ENCODE measurements at places on chromosomes 1 and 21.

DNA sequence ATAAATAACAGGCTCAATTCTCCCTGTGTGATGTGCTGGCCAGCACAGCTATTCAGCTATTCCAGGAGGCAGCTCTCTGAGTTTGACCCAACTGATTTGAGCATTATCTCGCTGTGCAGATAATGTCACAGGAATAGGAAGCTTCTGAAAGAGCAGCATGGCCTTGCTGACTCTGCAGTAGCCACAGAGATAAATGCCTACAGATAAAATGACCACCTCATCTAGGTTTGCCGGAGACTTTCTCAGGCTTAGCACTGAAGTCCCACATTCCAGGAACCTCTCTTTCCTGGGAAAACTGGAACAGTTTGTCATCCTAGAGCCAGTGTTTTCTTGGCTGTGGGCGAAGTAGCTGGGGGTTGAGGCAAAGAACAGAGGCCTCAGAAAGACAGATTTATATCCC is 98.9 kb downstream of the MRPL39 start:
- no peak for DNase-seq

- DNase-seq = peak; percentile 70
Observed at GRCh38 chr1:226723657-226724532, 15.2 kb downstream of the ITPKB start.

DNA sequence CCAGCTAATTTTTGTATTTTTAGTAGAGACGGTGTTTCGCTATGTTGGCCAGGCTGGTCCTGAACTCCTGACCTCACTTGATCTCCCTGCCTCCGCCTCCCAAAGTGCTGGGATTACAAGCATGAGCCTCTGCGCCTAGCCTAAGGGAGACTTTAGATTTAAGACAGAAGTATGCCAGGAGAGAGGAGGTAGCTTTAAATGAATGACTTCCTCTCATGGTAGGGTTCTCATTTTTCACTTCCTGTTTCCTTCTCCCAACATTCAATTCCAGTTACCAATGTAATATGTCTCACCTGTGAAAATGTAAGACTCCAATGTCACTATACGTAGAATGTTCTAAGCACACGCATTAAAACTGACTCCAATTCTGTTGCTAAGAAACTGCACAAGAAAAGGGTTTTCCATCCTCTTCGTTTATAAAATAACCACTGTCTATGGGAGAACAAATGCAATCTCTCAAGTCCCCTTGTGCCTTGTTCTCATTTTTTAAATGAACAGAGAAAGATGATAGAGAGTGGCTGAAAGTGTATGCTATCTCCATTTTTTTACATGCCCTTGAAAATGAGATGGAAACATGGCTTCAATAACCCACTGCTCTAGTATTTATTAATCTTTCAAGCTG is 140.0 kb downstream of the SLC45A1 start:
- no peak for DNase-seq

- no peak for DNase-seq
Observed at GRCh38 chr1:153872934-153873333, 49.8 kb downstream of the GATAD2B start.

GRCh38 chr21:15004721-15005370 is 60.0 kb downstream of the NRIP1 start:
- DNase-seq = no peak

GRCh38 chr1:95230256-95230655 is 3.8 kb upstream of the RWDD3 start:
- DNase-seq = no peak

DNA sequence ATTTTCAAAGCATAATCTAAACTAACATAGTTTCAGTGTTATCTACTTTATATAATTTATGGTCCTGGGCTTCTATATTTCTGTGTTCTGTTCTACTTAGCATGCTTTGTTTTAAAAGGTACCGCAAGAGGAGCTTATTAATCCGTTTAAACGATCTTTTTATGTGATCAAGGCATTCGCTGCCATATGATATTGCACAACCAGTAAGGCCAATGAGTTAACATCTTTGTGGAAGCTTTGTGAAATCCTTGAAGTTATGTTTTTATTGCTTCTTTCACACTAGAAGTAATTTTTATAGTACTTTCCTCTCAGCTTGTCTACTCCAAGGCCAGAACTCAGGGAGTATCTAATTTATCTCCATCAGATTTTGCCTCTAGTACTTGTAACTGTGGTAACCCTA is 8.9 kb downstream of the LRRC8C start:
- DNase-seq = no peak

DNA sequence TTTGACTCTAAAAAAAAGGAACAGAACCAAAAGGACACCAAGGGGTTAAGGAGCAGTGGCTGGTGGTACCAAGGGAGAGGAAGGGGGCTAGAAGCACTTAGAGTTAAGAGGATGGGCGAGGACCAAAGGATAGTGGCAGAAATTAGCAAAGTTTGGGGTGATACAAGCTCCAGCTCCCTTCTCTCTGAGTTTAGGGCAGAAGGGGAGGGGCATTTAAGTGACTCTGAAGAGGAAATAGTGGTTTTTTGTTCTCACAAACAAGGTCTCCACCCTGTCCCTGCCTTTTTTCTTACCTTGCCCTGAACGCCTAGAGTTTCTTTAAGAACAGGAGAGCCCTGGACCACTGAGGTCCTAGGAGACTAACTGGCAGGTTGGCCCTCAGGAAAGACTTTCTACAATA is 3.3 kb downstream of the CDC42SE1 start:
- no peak for DNase-seq

DNA sequence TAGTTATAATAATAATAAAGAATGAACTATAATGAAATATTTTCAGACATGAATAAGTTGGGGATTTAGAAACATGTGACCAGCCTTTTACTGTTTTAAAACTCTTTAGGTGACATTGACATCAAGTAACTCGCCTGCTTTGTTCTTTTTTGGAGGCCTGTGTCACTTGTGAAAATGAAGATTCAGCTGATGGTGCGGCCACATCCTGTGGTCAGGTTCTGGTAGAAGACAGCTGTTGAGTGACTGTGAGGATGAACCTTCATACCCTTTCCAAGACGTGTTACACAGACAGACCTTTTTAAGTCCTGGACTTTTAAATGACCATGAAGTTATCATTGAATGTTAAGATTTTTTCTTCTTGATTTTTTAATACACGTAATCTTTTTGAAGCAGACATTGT is 10.3 kb downstream of the UTS2 start:
- no peak for DNase-seq

- DNase-seq = no peak
Observed at GRCh38 chr1:150444232-150444631, 43.0 kb upstream of the TARS2 start.

- DNase-seq = no peak
Observed at GRCh38 chr1:234879147-234880080, 249.2 kb downstream of the TOMM20 start.

DNA sequence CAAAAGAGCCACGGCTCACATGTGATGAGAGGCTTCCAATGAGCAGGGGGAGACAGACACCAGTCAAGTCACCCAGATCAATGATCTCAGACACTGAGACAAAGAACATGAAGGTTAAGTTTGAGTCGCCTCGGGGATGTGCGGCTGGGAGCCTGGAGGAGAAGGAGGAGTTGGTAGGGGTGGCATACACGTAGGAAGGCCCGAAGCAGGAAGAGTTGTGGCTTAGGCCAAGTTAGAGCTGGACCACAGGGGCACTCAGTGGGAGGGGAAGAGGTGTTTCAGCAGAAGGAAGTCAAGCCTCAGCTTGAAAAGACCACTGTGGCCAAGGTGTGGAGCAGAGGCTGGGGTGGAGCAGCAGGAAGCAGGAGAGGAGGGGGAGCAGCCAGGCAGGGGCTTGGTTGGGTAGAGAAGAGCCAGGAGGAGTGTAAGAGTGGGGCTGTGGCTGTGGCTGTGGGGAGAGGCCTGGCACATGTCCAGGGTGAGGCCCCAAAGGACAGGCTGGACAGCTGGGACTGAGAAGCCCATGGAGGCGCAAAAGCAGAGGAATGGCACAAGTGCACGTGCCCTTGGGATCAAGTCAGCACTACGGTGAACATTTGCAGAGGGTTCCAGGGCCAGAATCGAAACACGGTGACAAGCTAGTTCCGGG is 27.6 kb downstream of the CTNNBIP1 start:
- DNase-seq = no peak

DNA sequence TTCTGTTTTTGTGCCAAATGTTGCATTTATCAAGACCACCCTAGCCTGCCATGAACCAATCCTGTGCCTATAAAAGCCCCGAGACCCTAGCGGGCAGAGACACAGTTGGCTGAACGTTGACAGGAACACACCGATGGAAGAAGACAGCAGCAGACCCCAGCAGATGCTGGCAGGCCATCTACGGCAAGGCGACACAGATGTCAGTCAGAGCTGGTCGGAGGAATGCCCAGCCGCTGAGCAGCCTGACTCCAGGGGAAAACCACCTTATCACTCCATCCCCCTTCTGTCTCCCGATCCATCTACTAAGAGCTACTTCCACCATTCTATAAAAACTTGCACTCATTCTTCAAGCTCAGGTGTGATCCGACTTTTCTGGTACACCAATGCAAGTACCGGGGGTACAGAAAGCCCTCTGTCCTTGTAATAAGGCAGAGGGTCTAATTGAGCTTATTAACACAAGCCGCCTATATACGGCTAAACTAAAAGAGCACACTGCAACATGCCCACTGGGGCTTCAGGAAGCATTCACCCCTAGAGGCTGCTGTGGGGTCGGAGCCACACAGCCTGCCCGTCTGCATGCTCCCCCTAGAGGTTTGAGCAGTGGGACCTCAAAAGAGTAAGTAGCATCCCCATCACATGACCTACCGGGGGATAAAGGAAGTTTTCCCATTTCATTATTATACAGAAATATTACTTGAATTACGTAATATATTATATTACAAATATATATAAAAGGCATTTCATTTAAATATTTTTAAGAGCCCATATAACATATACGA is 1156.3 kb upstream of the B3GALT2 start:
- DNase-seq = peak; percentile 7
